Mesendoderm (in vitro differentiated cells): ENCODE measurements at places on chromosomes 7 and 10.
A peak's percentile ranks its signal among the peaks of the same experiment; 100 is the strongest.

DNA sequence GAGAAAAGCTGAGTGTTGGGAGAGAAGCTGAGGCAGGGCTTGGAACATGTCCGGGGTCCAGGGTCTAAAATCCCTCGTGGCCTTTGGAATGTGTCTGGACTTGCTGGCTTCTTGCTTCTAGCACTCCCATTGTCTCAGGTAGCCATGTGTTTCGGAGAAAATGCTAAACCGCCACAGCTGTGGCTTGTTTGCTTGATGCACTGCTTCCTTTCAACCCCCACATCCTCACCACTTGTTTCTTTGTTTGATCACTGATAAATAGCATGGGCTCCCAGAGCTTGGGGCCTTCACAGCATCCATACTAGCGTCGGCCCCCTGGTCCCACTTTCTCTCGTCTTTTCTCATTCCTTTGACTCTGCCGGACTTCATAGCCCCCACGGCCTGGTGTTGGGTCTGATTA is 102.7 kb downstream of the ANKRD26 start:
- no peak for DNase-seq

GRCh38 chr10:61882621-61883370 is 18.7 kb upstream of the ARID5B start:
- DNase-seq: no peak

- DNase-seq: no peak
These were observed 13.6 kb downstream of the EIF4EBP2 start for GRCh38 chr10:70417568-70417967.

GRCh38 chr7:36388423-36388822 is 1.2 kb upstream of the ANLN start:
- DNase-seq: no peak

- peak; percentile 47 for DNase-seq
These were observed 69.7 kb upstream of the FZD8 start for GRCh38 chr10:35711615-35712411.

- DNase-seq: no peak
These were observed 22.3 kb downstream of the ZC3HAV1 start for GRCh38 chr7:139087212-139087611.

DNA sequence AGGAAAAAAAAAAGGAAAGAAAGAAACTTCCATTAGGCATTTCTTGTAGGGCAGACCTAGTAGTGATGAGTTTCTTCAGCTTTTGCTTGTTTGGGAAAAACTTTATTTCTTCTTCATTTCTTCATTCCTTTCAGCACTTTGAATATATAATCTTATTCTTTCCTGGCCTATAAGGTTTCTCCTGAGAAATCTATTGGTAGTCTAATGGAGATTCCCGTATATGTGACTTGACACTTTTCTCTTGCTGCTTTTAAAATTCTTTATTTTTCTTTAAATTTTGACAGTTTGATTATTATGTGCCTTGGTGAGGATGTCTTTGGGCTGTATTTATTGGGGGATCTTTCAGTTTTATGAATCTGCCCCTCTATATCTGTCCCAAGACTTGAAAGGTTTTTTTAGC is 3.9 kb upstream of the BTAF1 start:
- no peak for DNase-seq

GRCh38 chr7:95925236-95925635 is 152.9 kb downstream of the DYNC1I1 start:
- no peak for DNase-seq

- DNase-seq: no peak
These were observed 13.6 kb downstream of the PTPRE start for GRCh38 chr10:127920306-127921074.

- DNase-seq: no peak
These were observed 31.2 kb downstream of the SMNDC1 start for GRCh38 chr10:110273474-110273873.
